Posterior vena cava (tissue), 2 donors: ENCODE measurements at places on chromosomes 2 and 18. TPM values are rescaled to one million over a fixed set of nuclear protein-coding genes. Genes with fewer than 3 reads are reported as not detected.

The OTOS gene
- total RNA-seq = not detected

The SLC19A3 gene
- 2.4 TPM for total RNA-seq

The ASPRV1 gene
- 1.7 TPM for total RNA-seq

The CIB4 gene
- total RNA-seq = not detected
